ENCODE measurements at places on chromosomes 7 and 10.

- no peak for DNase-seq
These were observed 16.6 kb downstream of the MINDY3 start for GRCh38 chr10:15843695-15844094.

DNA sequence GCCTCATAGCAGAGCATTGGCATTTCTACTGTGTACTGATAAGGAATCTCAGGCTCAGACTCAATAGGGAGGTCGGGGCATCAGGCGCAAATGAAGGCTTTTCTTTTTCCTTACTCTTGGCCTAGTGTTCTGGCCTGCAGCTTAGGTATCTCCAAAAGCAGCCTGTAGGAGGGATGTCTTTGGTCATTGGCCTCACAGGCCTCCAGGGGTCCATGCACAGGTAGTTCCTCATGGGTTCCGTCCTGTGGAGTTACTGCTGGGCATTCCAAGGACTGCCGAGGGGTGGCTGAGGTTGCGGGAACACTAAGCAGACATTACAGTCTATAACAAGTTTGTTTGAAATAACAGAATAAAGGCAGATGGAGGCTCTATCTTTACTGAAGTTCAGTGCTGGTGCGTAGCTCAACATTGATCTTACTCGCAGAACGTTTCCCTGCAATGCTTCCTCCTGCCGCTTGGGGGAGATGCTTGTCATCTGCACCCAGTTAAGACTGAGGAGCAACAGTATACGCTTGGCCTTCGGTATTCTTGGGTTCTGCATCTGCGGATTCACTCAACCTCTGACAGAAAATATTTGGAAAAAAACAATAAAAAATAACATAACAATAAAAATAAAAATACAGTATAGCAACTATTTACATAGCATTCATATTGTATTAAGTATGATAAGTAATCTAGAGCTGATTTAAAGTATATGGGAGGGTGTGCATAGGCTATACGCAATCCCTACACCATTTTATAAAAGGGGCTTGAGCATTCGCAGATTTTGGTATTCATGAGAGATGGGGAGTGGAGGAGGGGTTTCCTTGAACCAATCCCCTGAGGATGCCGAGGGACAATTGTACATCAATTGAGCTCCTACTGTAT lies 58.9 kb downstream of the SH2D4B start:
- peak; percentile 6 for DNase-seq

- peak; percentile 93 for DNase-seq
These were observed 189.5 kb downstream of the CXCL12 start for GRCh38 chr10:44195112-44196007.

GRCh38 chr10:11080564-11080984 lies 62.9 kb downstream of the CELF2 start:
- DNase-seq, result no peak

DNA sequence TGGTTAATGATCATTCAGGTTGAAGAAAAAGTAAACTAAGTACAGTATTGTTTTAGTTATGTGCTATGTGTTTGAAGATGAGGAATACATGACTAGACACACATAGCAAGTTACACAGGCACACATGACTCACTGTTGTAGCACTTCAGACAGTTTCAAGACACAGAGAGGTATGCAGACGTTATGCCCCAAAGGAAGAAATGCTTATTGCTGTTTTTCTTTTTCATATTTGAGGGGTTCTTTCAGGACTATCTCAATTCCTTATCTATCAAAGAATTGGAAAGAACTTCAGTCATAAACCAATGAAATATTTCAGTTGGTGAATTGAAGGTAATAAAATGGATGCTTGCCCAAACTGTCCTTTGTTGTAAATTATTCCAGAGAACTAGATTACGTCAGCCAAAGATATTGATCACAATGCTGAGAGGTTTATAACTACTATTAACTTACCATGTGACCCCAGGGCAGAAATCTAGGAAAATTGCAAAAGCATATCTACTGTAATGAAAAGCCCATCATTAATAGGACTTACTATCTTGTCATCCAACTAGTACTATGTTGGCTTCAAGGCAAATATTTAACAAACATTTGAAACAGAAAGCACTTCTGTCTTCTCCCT lies 61.2 kb upstream of the CAPZA2 start:
- no peak for DNase-seq

DNA sequence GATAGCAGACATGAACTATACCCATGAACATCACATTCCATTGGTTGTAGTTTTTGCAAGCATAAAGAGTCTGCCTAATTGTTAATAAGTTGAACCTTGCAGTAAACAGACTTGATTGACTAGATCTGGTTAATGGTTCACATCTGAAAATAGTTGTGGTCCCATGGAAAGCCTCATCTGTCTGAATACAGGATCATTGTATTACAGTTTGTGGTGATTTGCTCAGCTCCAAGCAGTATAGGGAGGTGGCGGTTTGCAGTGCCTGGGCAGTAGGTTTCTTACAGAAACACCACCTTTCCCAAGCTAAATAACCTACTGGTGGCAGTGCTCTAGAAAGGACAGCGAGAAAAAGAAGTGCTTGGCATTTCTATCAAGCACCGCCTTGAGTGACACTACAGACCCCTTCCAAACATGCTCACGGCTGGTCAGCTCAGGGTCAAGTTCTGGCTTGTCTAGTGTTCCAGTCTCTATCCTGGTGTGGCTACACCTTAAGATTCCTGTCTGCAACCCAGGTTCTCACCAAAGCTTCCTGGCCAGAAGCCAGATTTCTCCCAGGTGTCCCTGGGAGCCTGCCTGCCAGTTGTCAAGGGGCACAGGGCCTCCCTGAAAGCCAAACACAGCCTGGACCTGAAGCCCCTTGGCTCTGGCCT lies 119.9 kb downstream of the FANK1 start:
- DNase-seq, result no peak

GRCh38 chr10:17200912-17201793 lies at the start of gene TRDMT1:
TSS of gene TRDMT1 (minus strand) at chr10:17201672. CDS start at chr10:17201634, 38 bp downstream.
- peak; percentile 88 for DNase-seq
